ENCODE measurements at places on chromosomes 2 and 18.

GRCh38 chr18:75363446-75364225 is 63.9 kb downstream of the SMIM21 start:
- no peak for DNase-seq

- DNase-seq: no peak
These were observed 105.3 kb upstream of the SIX3 start for GRCh38 chr2:44836174-44836573.

DNA sequence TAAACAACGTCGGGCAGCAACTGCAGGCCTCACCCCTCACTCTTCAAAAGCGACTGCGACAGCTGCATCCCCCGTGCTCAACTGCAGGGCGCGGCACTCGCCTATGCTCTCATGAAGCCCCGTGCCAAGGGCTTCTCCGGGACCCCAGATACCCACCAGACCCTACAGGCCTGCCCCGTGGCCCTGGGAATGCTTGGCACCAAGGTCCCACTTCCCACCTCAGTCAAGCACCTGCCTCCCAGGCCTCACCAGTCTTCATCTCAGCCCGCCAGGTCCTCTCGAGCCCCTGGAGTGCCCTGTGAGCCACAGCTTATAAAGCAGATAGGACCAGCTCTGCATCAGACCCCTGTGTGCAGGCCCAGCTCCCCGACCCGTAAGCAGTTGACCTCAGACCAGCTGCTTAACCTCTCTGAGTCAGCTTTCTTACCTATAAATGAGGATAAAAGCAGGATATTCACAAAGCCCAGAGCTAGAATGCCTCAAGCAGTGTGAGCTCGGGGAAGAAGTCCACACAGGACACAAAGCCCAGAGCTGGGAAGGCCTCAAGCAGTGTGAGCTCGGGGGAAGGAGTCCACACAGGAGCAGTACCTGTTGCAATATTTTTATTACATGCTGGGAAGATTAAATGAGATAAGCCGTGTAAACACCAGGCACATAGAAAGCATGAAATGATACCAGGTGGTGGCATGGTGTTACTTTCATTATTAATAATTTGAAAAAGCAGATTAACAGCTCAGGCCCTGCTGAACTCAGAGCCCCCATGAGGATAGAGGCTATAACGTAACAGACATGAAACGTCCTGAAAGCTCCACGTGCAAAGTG is 96.9 kb downstream of the HDAC4 start:
- DNase-seq: no peak

- DNase-seq: no peak
These were observed 188.8 kb downstream of the ZEB2 start for GRCh38 chr2:144330951-144331673.

- DNase-seq: no peak
These were observed 160.1 kb downstream of the PARD3B start for GRCh38 chr2:204705243-204705932.

DNA sequence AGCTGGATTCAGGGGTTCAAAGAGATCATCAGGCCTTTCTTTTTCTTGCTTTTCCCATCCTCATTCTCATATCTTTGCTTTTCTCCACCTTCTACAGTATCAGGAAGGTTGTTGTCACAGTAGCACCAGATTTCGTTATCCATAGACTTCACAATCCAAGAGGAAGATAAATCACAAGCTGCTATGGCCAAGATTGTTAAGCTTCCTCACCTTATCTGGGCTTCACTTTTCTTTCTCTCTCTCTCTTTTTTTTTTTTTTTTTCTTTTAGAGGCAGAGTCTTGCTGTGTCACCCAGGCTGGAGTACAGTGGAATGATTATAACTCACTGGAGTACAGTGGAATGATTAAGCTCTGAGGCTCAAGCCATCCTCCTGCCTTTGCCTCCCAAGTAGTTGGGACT is 93.5 kb downstream of the TTC27 start:
- DNase-seq: no peak

DNA sequence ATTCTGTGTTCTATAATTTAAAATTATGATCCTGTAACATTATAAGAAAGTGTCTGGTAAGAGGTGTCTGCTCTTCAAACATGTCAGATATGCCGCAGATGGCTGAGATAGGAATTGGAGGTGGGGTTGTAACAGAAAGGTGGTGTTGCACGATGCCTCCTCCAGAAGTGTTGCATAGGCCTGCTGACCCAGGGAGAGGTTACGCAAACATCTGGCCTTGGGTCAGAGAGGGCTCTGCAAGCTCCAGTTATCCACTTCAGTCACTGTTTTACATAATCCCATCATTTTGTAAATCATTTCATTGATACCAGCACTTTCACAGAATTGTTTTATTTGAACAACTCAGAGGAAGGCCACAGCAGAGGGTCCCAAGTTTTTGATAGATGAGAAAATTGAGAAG is 256.5 kb downstream of the OSR1 start:
- no peak for DNase-seq

DNA sequence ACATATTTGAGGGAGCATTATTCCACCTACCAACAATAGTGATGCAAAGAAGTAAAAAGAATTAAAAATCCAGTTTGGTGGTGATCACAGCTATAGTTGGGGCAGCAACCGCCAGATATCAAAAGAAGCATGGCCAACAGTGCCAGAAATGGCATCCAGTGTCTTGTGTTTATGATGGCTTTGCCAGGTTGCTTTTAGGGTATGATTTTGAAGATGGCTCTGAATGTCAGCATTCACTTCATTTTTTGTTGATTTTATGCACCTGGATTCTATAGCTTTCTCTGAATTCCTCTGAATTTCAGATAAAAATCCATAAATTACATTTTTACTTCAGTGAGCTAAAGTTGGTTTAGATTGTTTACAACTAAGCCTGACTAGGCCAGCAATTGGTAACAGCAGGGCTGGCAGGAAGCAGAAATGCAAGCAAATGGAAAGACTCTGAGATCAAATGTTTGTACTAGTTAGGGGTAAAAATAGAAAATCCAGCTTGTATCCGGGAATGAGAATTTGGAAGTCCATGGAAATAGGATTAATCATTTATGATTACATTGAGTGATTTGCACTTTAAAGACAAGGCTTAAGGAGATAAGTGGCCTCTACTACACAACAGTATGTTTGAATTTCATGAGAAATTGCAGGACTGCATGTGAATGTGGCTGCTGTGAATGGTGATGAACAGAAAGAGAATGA is 40.4 kb downstream of the COL3A1 start:
- DNase-seq: no peak

DNA sequence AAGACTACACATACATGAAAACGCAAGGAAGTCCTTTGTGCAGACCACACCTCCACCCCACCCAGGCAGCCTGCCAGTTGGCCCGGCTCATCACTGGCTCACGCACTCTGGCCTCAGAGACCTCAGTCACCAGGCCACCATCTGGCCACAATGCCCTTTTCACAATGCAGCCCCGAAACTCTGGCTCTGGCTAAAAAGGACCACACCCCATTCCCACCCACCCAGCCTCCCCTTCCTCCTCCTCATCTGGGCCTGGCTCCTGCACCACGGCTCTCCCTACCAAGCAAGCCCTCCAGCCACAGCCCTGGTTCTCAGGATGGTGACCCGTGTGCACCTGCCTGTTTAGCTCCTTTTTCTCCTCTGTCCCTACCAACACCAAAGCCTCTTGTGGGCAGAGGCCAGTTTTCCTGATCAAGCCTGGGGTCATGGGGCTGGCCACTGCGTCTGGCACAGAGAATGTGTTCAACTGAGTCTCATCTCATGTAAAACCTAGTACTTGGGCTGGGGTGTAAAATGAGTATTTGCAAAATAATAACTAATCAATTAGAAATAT is 7.4 kb downstream of the HDAC4 start:
- DNase-seq: no peak

DNA sequence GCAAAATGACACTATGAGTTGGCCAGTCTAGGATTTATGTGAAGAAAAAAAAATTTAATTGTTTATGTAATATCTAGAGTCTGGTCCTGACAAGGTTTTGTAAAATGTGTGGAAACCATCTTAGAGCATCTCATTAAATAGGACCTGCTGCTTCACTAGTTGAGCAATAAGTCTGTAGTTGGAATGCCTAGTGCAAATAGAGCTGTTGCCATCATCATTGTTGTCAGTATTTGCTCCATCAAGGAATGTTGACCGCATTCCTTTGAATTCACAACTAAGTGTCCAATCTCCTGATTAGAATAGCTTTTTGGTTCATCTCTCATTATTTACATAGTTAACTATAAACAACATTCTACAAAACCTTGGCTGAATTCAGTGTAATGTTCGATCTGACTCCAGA is 32.2 kb upstream of the RPE start:
- no peak for DNase-seq

GRCh38 chr18:11500153-11501122 is 109.0 kb upstream of the SLC35G4 start:
- DNase-seq: no peak

DNA sequence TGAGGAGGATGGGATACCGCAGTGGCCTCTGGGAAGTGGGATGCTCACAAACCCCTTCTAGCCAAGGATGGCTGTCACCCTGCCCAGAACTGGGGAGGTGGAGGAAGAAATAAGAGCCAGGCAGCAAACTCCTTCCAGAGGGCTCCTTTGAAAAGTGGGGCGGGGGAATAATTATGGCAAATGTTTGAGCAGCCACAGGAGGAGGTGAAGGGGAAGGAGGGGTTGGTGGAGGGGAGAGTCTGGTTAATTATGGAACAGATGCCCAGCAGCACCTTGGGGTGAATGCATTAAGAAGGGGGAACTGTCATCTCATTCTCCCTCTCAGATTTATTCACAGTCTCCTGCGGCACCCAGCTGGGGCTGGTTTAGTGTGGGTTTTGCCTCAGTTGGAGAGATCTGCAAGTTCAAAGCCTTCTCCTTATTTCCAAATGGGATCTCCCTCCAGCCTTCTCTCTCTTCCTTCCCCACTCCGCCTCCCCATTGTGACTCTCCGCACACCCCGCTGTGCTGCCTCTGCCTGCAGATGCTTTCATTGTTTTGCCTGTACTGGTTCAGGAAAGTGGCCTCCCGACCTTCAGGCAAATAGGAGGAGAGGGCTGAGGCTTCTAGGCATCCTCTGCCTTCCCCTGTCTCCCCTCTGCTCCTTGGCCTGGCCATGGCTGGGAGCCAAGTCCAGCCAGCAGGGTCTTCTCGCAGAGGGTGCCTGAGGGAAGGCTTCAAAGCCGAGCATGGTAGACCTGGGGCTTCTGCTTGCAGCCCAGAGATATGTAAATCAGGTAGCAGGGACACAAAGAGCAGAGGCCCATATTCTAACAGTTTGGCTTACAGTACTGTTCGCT is 457.2 kb upstream of the MEX3C start:
- no peak for DNase-seq

DNA sequence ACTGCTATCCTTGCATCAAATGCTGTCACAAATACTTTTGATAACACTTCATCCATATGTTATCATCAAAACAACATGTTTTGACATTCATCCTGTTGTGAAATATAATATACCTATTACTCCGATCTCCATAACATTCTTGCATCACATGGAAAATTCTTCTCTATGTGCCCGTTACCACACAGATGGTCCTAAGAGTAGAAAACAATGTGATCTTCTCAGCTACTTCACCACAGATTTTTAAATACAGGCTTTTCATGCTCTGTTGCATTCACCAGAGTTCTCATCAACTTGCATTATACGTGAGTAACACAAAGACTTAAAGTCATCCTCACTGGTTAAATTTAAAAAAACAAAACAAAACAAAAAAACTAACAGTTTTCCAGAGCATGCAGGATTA is 1603.3 kb upstream of the ZEB2 start:
- no peak for DNase-seq

GRCh38 chr2:215970425-215970824 is 42.9 kb downstream of the MREG start:
- no peak for DNase-seq

GRCh38 chr2:221677688-221678087 is 105.6 kb upstream of the EPHA4 start:
- DNase-seq: no peak

- no peak for DNase-seq
These were observed 1156.3 kb upstream of the CRIM1 start for GRCh38 chr2:35199298-35199697.

- DNase-seq: no peak
These were observed 122.1 kb downstream of the ACOXL start for GRCh38 chr2:110854355-110855081.

GRCh38 chr2:59706729-59707128 is 846.7 kb downstream of the BCL11A start:
- peak; percentile 66 for DNase-seq

- DNase-seq: no peak
These were observed 15.3 kb upstream of the REEP1 start for GRCh38 chr2:86352727-86353221.

GRCh38 chr18:2850816-2851215 is 4.0 kb downstream of the EMILIN2 start:
- DNase-seq: no peak

DNA sequence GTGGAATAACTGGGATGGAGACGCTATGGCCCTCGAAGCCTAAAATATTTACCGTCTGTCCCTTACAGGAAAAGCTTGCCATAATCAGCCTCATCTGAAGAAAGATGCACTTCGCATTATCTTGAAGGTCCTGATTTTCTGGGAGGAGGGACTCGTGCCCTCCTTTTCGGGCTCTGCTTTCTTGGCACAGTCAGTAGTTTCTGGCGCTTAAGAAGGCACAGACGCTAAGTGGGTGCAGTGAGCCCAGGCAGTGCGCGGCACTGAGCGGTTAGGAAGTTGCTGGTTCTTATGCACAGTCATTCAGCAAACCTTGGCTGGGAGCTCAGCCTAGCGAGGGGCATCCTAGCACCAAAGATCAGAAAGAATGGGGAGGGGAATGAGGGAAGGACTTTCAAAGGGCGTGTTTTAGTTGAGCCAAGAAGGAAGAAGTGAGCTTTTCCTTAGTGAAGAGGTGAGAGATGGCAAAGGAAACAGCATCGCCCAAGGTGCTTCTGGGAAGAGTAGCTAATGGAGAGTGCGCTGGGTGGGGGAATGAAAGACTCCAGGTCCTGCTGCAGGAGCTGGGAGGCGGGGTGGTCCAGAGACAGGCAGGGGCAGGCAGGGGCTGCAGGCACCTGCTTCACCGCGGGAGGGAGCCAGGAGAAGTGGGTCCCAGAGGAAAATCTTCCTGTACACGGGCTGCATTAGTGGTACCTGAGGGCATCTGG is 64.1 kb downstream of the ZCCHC2 start:
- DNase-seq: no peak

GRCh38 chr2:65357095-65357958 is 75.1 kb downstream of the SPRED2 start:
- DNase-seq: no peak

GRCh38 chr2:220279372-220279771 is 651.9 kb downstream of the SLC4A3 start:
- DNase-seq: no peak

DNA sequence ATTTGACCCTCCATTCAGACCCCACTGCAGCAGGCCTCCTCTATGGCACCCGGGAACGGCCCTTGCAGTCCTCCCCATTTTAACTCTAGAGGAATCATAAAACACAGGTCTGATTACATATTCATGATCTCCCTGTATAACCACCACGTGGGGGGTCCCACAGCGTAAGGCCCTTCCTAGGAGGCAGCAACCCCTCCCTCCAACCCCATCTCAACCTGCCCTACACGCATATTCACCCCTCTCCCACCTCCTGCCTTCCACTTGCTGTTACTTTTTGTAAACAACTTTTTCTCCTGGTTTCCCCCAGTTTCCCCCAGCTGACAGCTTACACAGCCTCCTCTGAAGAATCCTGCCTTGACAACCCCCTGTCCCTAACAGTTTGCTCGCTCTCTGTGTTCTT is 85.1 kb upstream of the FOXI3 start:
- no peak for DNase-seq

Data from NCI-H446 treated with DMSO at 0.1 percent for 48 hours (cell line).